ENCODE measurements at places on chromosomes 11 and 22.

- DNase-seq: no peak
Measured at GRCh38 chr22:37027556-37027955, 8.0 kb downstream of the MPST start.

DNA sequence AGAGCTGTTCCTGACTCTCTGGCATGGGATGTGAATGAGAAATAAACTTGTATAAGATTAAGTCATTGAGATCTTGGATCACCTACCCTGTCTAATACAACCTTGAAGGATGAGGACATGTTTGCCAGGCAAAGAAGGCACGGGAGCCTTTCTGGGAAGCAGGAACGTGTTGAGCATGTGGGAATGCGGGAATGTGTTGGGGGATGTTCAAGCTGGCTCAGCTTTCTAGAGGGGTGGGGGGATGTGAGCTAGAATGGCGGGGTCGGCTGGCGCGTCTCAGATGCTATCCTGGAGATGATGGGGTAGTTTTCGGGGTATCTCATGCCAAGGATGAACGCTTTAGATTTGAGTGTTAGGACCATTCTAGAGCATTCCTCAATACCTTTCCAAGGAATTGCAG, 227.1 kb downstream of the DSCAML1 start:
- DNase-seq: no peak

DNA sequence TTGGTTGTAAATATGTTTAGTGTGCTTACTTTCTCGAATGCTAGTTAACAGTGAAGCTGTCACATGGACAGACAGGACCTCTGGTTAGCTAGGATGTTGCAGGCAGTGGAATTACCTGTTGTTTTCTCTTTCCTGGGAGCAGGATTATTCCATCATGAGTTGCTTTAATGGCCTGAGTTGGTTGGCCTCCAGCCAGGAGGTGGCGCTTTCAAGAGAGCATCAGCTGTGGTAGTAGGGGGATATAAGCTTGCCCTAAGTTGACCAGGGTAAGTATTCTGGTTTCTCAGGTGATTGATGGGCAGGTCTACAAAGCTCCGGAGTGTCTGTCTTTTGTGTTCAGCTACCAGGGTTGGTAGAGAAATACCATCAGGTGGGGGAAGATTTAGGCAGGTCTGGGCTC, 43.5 kb downstream of the NELL1 start:
- DNase-seq: no peak

- no peak for DNase-seq
Measured at GRCh38 chr11:94147433-94147845, 18.8 kb downstream of the PANX1 start.

- DNase-seq: no peak
Measured at GRCh38 chr11:119473226-119473625, 50.3 kb upstream of the THY1 start.

DNA sequence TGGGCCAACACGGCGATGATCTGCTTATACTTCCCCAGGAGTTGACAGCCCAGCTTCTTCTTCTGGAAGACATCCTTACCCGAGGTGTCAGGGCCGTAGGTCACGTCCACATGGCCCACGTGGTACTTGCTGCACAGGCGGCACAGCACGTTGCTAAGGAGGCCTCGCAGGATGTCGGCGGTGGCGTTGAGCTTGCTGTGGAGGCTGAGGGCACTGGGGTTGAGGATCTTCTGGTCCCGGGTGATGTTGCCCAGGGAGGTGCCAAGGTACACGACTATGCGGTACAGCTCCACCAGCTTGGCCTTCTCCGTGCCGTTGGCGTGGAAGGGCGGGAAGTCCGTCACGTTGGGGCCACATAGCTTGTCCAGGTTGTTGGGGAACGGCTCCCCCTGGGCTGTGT, 2.9 kb downstream of the LIF start:
- DNase-seq: no peak

GRCh38 chr11:101915791-101916291, 481 bp downstream of the ANGPTL5 start:
- DNase-seq: peak; percentile 3

DNA sequence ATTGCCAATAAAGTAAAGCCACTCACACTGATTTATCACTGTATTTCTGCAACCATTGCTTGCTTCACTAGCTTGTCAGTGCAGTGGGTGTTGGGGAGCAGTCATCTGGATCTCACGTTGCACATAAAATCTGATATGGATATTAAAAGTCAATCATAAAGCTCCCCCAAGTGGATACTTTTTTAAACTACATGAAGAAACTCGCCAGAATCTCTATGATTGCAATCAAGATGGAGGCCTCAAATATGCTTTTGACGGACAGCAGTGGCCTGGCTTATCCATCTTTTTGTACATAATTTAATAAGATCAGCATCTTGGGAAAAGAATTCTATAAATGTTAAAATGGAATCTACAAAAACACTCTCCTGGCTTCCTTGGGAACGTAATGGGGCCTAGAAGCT, 137.7 kb downstream of the WT1 start:
- DNase-seq: peak; percentile 8

- no peak for DNase-seq
Measured at GRCh38 chr11:124202951-124203350, 19.8 kb downstream of the OR10D3 start.

DNA sequence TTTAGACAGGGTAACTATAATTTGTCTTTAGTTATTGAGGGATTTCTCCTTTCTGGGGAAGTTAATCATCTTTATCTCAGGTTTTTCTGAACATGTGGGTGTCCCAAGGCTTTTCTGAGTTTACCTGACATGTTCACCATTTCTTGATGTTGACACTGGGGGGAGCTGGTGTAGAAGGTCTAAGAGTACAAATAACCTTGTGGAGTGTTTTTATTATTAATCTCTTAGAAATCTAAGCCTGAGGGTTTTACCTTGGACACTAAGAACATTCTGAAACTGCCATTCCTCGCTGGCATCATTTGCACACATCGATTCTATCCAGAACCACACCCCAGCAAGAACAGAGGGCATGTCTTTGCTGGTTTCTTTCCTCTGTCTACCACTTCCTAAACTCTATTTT, 15.6 kb upstream of the C11orf91 start:
- DNase-seq: no peak

DNA sequence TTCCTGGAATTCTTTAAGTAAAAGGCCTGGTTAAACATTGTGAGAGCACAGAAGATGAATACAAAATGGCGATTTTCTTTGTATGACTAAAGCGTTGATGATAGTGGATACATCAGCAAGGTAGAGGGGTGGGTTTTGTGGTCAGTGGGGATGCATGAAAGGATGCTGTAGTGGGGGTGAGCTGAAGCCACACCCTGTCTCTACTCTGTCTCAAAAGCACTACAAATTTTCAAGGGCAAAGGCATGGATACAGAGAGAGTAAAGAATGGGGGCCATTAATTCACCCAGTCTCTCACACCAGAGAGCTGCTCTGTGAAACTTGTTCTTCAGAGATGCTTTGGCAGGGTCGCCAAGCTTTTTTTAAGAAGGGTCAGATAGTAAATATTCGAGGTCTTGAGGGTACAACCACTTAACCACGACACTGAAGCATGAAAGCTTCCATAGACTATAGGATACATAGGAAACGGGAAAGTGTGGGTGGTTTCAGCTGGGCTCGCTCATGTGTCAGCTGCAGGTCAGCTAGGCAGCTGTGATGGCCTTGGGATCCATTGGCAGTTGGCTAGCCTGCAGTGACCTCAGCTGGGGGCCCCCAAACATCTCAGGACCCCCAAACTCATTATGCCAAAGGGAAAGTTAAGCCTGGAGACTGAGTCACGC, 8.3 kb downstream of the TMEM138 start:
- no peak for DNase-seq

GRCh38 chr11:65491614-65492386, 7.0 kb upstream of the MALAT1 start:
- DNase-seq: peak; percentile 69

GRCh38 chr11:79241852-79242241, 199.0 kb downstream of the TENM4 start:
- DNase-seq: no peak

GRCh38 chr11:69516526-69516925, 35.1 kb downstream of the LINC01488 start:
- DNase-seq: no peak

- DNase-seq: no peak
Measured at GRCh38 chr11:1827095-1827813, 7.5 kb upstream of the SYT8 start.

DNA sequence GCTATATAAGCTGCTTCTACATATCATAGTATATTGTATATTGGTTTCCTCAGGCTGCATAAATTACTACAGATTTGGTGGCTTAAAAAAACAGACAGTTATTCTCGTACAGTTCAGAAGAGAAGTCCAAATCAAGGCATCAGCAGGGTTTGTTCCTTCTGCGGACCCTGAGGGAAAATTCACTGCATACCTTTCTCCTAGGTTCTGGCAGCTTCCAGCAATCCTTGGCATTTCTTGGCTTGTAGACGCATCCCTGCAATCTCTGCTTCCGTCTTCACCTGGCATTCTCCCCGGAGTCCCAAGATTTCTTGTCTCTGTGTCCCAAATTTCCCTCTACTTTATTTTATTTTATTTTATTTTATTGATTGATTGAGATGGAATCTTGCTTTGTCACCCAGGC, 142.8 kb downstream of the COMMD9 start:
- DNase-seq: no peak

DNA sequence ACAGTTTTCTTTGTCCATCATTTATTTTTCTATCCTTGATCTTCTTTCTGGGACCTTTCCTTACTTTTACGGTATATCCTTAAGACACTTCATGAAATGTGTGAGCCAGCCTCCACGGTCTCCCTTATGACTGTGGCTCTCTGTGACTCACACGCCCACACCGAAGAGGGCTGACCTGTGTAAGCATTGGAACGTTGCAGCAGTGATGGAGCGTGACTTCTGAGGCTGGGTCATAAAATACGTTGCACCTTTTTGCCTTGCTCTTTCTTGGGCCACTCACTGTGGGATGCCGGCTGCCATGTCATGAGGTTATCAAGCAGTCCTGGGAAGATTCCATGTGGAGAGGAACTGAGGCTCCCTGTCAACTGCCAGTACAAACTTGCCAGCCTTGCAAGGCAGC, 96.3 kb upstream of the RAB1B start:
- no peak for DNase-seq

DNA sequence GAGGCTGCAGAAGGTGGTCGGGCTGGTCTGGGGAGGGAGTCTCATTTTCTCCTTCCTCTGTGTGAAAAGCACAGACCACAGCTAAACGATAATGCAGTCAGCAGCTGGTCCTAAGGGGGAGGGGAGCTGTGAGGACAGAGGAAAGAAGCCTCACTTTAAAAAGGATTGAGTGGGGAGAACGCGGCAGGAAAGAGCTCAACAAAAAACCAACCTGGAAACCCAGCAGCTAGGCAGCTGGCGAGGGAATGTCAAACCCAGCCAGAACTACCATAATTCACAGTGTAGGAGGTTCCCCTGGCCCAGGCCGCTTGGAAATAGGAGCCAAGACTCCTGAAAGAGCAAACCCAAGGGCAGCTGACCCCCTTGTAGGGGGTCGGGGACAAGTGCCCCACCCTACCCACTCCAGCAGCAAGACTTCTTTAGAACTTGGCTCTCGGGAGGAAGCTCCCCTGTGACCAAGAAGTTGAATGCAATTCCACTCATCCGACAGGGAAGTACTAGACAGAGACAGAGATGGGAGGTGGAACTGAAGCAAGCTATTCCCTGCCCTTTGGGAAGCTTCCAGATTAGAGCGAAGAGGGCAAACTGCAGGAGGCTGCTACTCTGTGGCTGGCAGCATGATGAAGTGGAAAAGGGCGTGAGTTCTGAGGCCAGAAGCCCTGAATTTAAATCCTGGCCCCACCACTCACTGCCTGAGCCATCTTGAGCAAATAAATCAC, 16.5 kb upstream of the DGKZ start:
- DNase-seq: no peak

DNA sequence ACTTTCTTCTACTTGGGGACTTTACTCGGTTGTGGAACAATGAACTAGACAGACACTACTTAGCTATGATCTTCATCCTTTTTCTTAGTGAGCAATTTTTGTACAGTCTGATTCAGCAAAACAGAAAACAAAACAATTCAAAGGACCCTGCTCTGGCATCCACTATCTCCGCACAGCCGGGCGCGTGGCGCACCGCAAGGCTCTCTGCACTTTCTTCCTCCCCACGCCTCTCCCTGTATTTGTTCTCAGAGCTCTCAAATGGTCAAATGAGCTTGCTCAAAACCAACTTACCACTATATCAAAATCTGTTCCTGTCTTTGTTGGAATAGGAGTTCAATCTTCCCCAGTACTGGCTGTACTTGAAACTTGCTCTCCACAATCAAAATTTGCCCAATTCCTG, 7.4 kb downstream of the EEF1G start:
- no peak for DNase-seq

DNA sequence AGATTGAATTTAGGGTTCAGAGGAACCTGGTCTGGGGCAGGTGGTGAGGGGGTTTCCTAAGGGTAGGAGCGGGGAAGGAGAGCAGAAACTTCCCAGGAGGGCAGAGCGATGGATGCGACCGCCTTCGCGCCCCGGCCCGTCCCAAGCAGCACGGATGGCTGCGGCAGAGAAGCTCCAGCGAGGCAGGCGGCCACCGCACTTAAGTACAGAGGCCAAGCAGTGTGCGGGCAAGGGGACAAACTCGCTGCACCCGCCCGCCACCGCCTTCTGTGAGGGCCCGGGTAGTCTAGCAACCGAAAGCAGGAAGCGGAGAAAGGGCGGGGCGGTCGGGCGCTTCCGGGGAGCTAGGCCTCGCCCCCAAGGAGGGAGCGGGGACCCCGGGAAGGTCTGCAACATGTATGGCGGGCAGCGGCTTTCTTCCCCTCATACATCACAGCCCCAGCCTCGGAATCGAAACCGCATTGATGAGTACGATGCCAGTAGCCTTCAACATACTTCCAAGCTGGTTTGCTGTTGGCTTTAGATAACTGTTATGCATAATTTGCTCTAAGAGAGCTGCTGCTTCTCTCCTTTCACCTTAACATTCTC, at the start of gene AGBL2:
AGBL2 (minus strand) TSS at position 288 of the 588 bp plus-strand sequence. CDS start 719 bp downstream, outside the sequence.
- peak; percentile 74 for DNase-seq

DNA sequence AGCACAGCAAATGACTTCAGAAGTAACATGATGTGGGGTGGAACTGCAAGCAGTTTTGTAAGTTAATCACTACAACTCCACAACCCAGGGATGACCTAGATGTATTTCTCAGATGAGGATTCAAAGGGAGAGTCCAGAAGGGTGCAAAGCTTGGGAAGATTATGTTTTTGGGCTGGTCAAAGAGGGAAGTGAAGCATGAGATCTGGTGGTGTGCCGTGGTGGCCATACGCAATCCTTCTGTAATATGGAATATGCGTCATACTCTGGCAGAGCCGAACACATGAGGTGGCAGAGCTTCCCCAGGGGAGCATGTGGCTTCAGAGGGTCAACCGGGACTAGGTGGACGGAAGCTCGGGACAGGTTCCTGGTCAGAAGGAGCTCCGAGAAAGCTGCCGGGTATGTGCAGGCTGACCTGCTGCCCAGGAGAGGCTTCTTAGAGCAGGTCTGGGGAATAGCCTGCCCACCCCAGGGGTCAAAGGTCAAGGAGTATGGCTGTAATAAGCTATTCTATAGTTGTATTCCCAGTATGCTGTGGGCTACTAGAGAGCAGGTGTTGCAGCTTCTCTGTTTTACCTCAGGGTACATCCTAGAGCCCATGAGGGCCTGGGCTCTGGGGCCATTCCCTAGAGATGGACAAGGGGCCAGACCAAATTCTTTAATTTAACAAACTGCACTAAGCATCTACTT, 70.1 kb upstream of the PHOX2A start:
- DNase-seq: no peak

Data from NCI-H1930 (cell line).